ENCODE measurements at places on chromosomes 1 and 21. TPM values are rescaled to one million over a fixed set of nuclear protein-coding genes. Genes with fewer than 3 reads are reported as not detected.

- no peak for DNase-seq
These were observed 85.8 kb upstream of the TMPRSS2 start for GRCh38 chr21:41593760-41594138.

DNA sequence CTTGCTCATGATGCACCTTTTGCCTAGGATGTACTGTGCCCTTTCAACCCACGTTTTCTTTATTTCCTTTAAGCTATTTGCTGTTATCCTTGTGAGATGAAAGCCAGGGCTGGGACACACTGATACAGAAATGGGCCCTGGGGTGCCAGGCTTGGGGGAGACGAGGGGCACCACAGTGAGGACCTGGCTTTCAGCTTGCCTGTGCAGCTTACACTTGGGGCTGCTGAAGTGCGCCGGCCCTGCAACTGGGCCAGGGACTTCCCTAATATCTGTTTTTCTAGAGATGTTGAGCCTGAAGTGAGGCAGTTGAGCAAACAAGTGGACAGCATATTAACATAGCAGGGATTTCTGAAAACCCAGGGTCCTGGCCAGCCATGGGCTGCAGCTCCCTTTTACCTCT is 42.5 kb upstream of the SLC19A1 start:
- DNase-seq = no peak

- peak; percentile 4 for DNase-seq
These were observed 10.7 kb downstream of the ATP1A4 start for GRCh38 chr1:160161965-160162705.

GRCh38 chr1:206784471-206784903 is 12.2 kb upstream of the IL10 start:
- no peak for DNase-seq

PADI3 gene
- not detected for total RNA-seq

FALEC gene
- total RNA-seq = not detected
